ENCODE measurements at places on chromosomes 11 and 22.

- no peak for DNase-seq
Measured at GRCh38 chr22:19610518-19611253, 86.5 kb upstream of the CLDN5 start.

GRCh38 chr11:47998345-47998732 lies 18.0 kb downstream of the PTPRJ start:
- DNase-seq: no peak

DNA sequence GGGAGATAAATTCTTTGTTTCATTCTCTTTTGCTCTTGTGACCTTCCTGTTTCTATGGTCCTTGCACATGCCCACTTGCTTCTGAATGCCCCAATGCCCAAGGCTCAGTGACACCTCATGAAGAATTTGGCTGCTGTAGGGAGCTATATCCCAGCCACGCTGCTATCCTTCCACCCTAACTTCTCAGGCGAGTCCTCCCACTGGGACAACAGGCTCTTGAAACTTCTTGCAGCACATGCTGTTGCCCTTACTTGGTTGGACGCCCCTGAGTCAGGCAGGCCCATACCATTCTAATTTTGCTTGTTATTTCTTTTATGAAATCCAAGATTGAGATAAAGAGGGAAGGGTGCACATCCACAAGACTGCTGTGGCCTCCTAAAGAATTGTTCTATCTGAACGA lies 57.6 kb upstream of the BLID start:
- DNase-seq: no peak

DNA sequence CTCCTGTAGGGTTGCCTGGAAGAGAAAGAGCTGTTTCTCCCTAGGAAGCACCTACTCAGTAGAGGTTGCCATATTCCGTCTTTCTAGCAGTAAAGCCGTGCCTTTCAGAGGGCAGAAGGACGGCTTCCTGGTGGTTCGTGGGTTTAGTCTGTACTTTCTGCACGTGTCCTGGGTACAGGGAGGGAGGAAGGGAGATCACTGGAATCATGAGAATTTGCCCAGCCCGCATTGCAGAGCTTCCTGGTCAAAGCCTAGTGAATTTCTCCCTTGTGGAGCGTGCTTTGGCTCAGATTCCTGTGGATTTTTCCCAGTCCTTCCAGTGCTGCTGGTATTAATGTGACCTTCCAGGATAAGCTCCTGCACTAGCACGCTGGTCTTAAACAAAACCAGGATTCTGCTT lies 44.9 kb downstream of the GRAMD1B start:
- DNase-seq: no peak

GRCh38 chr11:67053896-67054329 lies 2.7 kb upstream of the RHOD start:
- DNase-seq: no peak

DNA sequence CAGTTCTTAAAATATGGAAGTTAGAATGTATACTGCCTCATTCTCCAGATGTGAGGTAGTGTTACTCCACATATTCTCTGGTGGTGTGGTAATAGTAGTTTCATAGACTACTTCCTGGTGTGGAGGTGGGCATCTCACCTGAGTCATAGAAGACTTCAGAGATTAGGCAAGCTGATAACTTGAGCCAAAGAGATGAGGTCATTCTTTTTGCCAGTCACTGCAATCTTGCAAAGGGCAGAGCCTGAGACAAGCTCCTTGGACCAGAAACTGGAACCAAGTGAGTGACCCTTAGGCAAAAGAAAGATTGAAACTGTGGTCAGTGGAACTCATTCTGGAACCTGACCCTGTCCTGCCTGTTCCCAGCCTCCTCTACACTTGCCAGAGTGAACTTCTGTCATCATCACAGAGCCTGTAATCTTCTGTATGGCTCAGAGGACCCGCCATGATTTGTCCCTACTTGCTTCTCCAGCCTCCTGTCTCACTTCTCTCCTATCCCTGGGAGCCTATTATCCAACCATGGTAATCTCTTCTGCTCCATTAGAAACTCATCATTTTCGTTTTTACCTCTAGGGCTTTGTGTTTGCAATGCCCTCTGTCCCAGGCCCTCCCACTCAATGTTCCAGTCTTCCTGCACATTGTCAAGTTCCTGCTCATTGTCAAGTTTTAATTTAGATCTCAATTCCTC lies 10.6 kb upstream of the CCDC83 start:
- DNase-seq: no peak

DNA sequence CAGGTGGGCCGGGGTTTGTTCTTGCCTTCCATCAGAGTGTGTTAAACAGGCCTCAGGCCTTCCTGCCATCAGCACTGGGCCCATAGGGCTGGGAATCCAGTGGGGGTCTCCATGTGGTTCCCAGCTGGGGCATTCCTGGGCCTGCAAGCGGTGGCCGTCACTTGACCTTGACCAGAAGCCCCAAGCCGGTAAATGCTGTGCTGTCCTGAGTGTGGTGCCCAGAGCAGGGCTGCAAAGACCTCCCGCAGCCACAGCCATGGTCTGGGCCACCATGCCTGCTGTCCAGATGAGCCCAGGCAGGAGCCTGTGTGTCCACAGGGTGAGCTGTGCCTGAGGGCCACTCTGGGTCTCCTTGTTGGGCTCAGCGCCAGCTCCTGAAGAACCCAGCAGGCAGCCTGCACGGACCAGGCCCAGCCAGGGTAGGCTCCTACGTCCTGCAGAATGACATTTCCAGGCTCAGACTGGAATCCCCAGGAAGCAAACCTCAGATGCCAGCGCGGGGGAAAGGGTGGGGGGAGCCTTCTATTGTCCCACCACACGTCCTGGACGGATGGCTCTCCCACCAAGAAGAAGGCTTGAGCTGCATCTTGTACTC lies 117.3 kb downstream of the KCNQ1OT1 start:
- DNase-seq: no peak
